ENCODE measurements at places on chromosomes 12 and 14.

DNA sequence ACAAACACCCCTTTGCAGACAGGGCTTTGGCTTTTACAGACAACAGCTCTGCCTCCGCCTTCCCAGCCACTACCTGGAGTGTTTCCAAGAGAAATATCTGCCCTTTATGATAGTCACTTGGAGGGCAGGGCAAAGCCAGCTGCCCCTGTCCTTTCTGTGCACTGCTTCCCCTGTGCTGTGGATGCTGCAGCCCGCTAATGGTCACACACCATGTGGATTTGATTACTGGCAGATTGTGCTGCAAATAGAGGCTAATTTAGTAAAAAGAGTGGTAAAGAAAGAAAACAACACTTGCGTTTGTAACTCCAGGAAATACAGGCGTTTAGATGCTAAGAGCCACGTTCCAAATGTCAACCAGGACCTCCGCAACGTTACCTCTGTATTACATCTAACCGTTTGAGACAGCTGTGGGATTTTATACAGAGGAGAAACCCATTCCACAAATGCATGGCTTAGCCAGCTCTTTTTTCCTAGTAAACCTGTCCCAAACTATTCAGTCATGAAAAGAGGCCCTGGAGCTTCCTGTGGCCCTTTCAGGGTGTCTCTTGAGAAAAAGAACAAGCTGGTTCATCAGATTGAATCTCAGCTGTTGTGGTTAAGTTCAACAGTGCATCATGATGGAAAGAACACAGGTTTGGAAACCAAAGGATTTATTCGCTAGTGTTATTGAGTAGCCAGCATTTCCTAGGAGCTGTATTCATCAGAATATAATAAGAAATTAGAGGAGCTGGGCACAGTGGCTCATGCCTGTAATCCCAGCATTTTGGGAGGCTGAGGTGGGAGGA, 30.1 kb upstream of the PWP1 start:
- DNase-seq, result peak; percentile 50

DNA sequence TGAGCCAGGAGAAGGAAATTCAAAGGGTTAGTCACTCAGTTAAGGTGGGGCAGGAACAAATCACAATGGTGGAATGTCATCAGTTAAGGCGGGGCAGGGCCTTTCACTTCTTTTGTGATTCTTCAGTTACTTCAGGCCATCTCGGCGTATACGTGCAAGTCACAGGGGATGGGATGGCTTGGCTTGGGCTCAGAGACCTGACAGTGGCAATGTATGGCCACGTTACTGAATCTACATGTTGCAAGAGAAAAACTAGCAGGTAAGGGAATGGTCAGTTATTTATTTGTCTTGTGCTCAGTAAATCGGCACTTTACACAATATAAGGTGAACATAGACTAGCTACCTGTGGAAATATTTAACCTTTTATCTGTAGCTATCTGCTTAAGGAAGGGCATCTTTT, 11.9 kb downstream of the SLCO1B3 start:
- no peak for DNase-seq

DNA sequence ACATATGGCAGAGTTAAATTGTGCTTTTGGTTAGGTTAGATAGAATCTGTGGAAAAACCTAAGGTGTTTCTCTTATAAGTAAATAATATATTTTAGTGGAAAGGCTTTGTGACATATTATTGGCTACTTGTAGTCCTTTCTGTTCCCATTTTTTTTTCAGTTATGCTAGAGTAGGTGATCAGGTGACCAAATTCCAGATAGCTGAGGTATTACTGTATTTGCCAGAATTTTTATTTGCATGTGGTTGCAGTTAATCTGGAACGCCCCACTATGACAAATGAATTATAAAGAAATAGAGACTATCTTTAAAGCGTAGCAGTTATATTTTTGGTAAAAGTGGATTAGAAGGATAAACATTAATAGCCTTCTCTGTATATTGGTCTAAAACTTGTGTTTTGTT, 52.0 kb downstream of the ARHGAP5 start:
- DNase-seq, result peak; percentile 67

DNA sequence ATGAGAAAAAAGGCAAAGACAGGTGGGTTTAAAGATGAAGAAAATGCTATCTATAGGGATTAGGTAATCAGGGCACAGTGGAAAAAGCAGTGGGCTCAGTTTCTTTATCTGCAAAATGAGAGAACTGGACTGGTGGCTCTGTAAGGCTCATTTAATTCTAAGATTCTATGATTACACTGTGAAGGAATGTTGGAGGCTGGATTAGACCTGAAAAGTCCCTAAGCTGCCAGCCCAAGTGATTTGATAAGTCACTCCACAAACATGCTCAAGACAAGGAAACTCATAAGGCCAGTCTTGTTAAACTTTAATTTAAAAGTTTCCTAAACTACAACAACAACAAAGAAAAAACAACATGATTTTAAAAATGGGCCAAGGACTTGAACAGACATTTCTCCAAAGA, 75.1 kb downstream of the DCAF5 start:
- DNase-seq, result peak; percentile 95

- DNase-seq, result no peak
Observed at GRCh38 chr12:66255737-66256136, 46.6 kb upstream of the HELB start.

GRCh38 chr12:104505095-104505818, 48.5 kb downstream of the CHST11 start:
- DNase-seq, result no peak

DNA sequence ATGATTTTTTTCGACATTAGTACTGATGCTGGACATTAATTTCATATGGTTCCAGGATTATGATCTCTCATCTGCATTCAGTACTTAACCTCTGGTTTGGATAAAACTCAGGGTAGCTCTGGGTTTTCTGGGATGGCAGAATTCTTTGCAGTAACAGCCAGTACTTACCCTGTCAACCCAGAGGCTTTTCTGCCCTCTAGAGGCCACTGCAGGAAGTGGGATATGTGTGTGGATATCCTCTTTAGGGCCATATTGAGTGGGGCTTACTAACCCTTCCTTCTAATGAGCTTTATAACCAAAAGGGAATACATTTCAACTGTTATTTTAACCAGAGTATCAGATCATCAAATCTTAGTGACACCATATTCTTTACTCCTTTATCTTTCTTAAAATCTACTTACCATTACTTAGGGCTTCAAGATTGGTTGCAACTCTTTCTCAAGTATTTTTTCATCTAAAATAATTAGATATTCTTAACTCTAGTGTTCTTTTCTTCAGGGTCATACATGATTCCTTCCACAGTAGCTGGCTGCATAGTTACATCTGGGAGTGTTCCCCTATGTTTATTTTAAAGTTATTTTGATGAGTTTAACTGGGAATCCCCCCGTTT, 488.0 kb upstream of the STXBP6 start:
- DNase-seq, result no peak

- DNase-seq, result peak; percentile 39
Observed at GRCh38 chr12:43836475-43836989, 651 bp downstream of the TMEM117 start.

DNA sequence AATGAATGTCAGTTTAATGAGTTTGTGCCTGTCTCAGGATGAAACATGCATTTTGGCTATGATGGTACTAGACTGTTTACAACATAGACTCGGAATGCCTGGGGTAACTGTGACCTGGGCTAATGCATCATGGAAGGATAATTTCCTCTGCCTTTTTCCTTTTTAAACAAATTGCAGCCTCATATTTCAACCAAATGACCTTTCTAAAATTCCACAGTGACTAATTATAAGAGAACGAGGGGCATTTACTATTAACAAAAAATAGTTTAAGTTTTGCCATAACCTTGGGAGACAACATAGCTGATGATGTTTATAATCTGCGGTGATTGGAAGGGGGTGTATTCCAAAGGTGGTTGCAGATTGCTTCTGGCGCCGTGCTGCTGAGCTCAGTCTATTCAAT, 1140.5 kb downstream of the GALC start:
- DNase-seq, result peak; percentile 92

DNA sequence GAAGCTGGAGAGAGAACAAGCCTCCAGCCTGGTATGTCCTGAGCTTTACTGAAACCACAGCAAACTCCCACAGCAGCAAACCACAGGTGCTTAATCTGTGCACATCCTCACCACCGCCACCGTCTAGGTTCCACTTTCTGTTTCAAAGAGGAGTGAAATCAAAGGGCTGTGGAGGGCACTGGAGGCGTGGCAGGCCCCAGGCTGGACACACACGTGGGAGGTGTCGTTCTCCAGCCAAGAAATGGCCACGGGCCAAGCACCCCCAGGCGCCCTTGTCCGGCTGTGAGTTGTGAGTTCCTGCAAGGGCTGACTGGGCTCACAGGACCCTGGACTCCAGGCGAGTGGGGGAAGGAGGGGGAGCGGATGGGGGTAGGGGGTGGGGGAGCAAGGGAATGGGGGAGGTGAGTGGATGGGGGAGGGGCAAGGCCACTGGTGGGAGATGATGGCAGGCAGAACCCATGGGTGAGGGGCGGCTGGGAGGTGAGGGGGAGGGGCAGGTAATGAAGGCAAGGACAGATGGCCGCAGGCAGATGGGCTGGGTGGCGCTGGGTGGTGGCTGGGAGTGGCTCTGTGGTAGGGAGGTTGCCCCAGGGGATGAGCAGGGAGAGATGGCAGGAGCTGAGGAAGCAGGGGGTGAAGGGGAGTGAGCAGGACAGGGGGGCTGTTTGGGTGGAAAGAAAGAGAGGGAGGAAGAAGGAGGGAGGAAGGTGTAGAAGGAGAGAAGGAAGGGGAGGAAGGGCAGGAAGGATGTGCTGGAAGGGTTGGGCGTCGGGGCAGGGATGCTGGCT, 86.7 kb downstream of the NCOR2 start:
- peak; percentile 91 for DNase-seq

GRCh38 chr12:45665941-45666340, 63.6 kb upstream of the ARID2 start:
- no peak for DNase-seq

Measured in EH (cell line).